ENCODE measurements at places on chromosomes 16 and 17.
A peak's percentile ranks its signal among the peaks of the same experiment; 100 is the strongest.

- peak; percentile 62 for DNase-seq
These were observed 59.1 kb downstream of the TIMM22 start for GRCh38 chr17:1055751-1056645.

- DNase-seq = no peak
These were observed 30.3 kb downstream of the NTN1 start for GRCh38 chr17:9051561-9051960.

GRCh38 chr17:80793421-80793820 lies 198.2 kb upstream of the CHMP6 start:
- DNase-seq = no peak

DNA sequence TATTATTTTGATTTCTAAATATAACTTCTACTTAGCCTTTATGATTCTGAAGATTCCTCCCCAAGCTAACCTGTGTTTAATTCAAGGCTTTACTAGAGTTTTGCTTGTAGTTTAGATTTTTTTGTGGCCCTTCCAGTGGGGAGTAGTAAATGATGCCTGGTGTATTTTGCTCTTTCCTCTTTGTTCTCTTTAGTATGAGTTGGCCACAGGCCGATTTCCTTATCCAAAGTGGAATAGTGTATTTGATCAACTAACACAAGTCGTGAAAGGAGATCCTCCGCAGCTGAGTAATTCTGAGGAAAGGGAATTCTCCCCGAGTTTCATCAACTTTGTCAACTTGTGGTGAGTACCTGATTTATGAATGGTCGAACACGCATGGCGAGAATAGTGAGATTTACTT lies 108.3 kb downstream of the MAP2K4 start:
- no peak for DNase-seq

DNA sequence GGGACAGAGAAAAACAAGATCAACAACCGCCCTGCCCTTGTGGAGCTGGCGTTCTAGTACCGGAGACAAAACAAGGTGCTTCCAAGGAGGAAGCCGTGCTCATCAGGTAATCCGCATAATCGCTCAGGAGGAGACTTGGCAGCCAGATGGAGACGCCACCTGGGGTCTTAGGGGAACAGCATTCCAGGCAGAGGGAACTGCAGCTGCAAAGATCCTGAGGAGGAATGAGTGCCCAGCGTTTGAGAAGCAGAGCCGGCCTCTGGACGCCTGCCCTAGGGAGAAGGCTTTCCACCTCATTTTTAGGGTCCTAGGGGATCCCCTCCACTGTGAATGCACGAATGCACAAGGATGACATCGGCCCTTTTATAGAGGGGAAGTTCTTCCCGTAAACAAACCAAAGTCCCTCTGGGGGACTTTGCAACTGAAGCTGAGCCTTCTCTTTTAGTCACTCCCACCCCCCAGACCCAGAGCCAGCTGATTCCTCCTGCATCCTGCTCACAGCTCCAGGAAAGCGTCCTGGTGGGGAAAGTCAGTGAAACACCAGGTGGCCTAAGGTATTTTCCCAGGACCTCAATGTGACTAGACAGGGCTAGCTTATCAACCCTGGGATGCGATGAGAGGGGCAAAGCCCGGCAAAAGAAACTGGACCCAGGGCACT lies 13.2 kb upstream of the MPRIP start:
- no peak for DNase-seq

DNA sequence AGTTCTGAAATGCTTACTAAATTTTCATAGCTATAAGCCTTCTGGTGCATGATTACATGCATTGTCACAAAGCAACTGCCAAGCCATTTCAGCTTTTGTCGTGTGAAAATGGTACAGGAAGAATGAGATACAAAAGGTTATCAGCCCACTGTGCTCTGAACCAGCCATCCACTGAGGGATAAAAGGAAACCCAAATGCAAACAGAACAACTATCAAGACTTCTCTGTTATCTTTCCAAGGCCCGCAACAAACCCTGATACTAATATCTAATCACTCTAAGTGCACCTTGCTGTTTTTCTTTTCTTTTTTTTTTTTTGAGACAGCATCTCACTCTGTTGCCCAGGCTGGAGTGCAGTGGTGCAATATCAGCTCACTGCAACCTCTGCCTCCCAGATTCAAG lies 109.0 kb downstream of the FTO start:
- no peak for DNase-seq

DNA sequence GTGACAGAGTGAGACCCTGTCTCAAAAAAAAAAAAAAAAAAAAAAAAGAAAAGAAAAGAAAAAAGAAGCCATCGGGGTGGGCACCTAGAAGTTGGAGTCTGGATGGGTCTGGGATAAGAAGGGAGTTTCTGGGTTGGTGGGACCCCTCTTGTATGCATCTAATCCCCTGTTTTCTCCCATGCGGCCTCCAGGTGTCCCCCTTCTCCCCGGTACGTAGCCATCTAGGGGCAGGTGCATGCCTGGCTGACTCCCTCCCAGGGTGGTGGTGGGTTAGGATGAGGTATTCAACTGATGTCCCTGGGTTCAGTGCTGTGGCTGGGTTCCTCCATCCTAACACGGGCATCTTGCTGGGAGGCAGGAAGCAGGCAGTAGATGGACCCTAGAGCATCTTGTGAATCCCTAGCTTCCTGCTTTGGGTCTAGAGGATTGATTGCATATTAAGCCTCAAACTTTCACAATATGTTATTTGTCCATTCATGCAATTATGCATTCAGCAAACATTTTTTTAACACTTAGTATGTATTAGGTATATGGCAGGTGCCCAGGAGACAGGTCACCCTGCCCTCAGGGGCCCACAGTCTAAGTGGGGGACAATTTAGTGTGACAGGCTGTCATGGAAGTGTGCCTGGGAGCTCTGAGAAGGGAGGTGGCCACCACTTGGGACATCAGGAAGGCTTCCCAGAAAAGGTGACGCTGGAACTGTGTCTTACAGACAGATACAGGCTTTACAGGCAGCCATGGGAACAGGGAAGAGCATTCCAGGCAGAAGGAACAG lies 13.1 kb downstream of the FMNL1 start:
- no peak for DNase-seq

- DNase-seq = peak; percentile 27
These were observed 50.7 kb downstream of the TANGO6 start for GRCh38 chr16:68893710-68894705.

- DNase-seq = no peak
These were observed 67.0 kb downstream of the CACNG1 start for GRCh38 chr17:67111327-67111726.

DNA sequence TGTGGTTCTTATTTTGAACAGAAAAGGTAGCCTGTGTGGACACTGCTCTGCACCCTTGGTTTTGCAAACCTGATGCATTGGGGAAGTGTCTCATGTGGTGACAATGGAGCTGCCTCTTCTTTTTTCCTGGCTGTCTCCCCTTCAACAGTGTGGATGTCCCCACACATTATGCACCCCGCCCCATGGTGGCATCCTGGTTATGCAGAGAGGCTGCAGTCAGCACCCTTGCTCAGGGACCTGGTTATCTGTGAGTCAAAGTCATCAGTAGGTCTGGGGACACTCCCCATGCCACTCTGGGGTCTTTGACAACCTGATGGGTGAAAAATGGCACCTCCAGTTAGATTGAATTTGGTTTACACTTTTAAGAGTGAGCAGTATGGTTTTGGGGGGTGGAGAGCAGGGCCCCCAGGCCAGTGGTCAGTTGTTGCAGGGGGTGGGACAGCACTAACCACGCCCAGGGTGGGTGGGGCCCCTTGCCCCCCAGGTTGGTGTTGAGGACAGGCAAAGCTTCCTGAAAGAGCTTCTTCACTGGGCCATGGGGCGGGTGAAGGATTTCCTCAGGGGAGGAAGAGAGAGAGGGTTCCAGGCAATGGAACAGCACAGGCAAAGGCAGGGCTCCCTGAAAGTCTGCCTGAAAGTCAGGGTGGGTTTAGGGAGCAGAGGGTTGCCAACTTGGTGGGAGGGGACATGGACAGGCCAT lies 24.6 kb upstream of the KCNJ12 start:
- no peak for DNase-seq

DNA sequence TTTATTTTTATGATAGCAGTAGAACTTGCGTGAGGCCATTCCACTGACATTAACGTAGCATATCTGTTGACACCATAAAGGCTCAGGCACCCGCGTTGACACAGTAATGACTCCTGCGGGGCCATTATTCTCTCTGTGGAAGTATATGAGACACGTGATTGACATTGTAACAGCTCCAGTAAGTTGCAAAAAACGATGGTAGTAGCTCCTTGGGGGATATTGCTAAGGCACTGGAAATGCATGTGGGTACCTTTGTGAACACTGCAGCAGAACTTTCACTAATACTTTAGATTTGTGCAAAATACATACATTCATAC lies 918.8 kb upstream of the CDH8 start:
- no peak for DNase-seq

DNA sequence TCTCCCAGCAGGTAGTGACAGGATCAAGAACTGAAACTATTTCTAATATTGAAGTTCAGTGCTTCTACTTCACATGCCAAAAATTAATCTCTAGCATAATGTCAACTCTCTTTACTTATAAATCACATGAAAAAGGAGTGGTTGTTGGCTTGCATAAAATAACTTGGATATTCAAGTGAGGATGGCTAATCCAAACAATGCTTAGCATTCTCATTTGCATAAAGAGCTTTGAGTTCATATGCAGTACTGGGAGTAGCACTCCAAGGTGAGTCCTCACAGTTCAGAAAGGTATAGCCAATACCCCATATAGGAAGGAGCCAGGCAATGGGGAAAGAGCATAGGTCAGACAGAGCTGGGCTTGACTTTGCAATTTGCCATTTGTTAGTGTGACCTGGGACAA lies 149.3 kb downstream of the PCTP start:
- DNase-seq = no peak

DNA sequence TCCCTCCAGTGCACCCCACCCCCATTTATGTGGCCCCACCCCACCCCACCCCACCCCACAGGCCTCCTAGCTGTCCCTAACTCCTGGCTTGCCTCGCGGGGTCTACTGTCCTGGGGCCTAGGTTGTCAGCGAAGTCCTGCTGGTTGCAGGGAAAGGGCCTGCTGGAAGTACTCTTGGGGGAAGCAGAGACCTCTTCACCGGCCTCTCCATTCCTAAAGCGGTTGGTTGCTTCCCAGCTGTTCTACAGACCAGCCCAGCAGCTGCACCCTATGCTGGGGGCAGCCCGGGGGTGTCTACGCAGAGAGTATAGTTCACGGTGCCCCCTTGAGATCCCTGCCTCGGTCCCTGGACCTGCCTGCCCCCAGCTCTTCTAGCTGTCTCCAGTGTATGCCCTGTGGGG lies 56.2 kb downstream of the BAIAP2 start:
- no peak for DNase-seq

DNA sequence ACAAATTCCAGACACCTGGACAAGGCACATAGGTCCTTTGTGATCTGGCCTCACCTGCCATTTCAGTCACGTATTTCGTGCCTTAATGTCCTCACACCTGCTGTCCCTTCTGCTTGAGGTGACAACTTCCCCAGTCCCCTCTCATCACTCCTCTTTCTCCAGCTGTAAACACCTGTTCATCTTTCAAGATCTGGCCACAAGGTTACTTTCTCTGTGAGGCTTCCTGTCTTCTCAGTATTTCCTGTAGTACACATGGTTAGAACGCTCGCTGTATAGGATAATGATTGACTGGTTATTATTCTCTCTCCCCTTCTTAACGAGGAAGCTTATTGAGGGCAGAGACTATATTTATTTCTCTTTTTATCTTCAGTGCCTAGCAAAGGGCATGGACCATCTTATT lies 74.5 kb upstream of the PMFBP1 start:
- DNase-seq = no peak

GRCh38 chr17:74290340-74290739 lies 16.3 kb downstream of the DNAI2 start:
- no peak for DNase-seq

All from fibroblast of the aortic adventitia (primary cell).